Placental pericyte (primary cell): ENCODE measurements at places on chromosomes 7 and 10. TPM values are rescaled to one million over a fixed set of nuclear protein-coding genes. Genes with fewer than 3 reads are reported as not detected.

TMEM213 gene
- total RNA-seq = not detected in 2 replicates

RADIL gene
- total RNA-seq = 0.86 and 1.8 TPM in 2 replicates

HEPACAM2 gene
- total RNA-seq = not detected in 2 replicates

EFCAB10 gene
- under 0.01 TPM in 1 of 2 replicates, not detected in the other for total RNA-seq

MPP7 gene
- 0.14 TPM in 1 of 2 replicates, not detected in the other for total RNA-seq

SUGCT gene
- total RNA-seq = 3.7 and 6.7 TPM in 2 replicates

PDZD7 gene
- 0.22 and 0.57 TPM in 2 replicates for total RNA-seq

ALOX5 gene
- under 0.01 TPM in 1 of 2 replicates, not detected in the other for total RNA-seq

IQUB gene
- 0.57 and 0.66 TPM in 2 replicates for total RNA-seq

CYP2C19 gene
- total RNA-seq = not detected in 2 replicates

SLC26A5 gene
- not detected in 2 replicates for total RNA-seq

OPALIN gene
- not detected in 2 replicates for total RNA-seq
